ENCODE measurements at places on chromosomes 3 and 15. TPM values are rescaled to one million over a fixed set of nuclear protein-coding genes. Genes with fewer than 3 reads are reported as not detected.

Gene CKMT1A
- total RNA-seq = 1.7 TPM

Gene LIPH
- 0.03 TPM for total RNA-seq

Gene STXBP5L
- 2.3 TPM for total RNA-seq

DNA sequence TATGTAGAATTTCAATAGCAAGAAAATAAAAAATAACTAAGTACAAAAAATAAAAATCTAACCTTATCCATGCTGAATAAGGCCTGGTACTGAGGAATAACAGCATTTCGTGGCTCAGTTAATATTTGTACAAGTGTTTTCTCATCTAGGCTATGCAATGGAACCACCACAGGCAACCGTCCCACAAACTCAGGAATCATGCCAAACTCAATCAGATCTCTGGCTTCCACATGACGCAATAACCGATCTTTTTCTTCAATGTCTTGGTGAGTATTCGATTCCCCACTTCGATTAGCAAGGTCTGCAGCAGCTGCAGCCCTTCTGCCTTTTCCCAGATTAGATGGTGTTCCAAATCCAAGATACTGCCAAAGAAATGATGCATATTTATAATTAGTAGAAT is 21.1 kb upstream of the PDCD7 start:
- no peak overlapping the region for H3K27ac ChIP-seq
- no peaks in the 10 kb centered on the region for H3K4me1 ChIP-seq
- H3K4me3 ChIP-seq = no peak overlapping the region
- DNase-seq = no peak
- peaks cover 33% of the 10 kb centered on the region for H3K36me3 ChIP-seq

DNA sequence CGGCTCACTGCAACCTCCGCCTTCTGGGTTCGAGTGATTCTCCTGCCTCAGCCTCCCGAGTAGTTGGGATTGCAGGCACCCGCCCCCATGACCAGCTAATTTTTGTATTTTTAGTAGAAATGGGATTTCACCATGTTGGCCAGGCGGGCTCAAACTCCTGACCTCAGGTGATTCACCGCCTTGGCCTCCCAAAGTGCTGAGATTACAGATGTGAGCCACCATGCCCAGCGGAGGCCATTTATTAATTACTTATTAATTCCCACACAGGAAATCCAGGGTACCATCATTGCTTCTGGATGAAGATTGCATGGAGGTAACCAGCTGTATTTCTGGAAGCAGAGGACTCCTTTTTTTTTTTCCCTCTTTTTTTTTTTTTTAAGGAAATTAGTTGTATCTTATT is 37.8 kb downstream of the MAP4 start:
- no peak overlapping the region for H3K4me3 ChIP-seq
- H3K27me3 ChIP-seq = no peaks in the 10 kb centered on the region
- no peaks in the 10 kb centered on the region for H3K36me3 ChIP-seq
- no peak for DNase-seq
- no peak overlapping the region for H3K27ac ChIP-seq

GRCh38 chr3:176074096-176074495 is 1123.2 kb downstream of the TBL1XR1 start:
- H3K27ac ChIP-seq = no peak overlapping the region
- H3K4me1 ChIP-seq = no peaks in the 10 kb centered on the region
- DNase-seq = no peak
- no peaks in the 10 kb centered on the region for H3K36me3 ChIP-seq
- no peak overlapping the region for H3K4me3 ChIP-seq

- H3K27ac ChIP-seq = no peak overlapping the region
- no peaks in the 10 kb centered on the region for H3K27me3 ChIP-seq
- H3K4me3 ChIP-seq = no peak overlapping the region
Measured at GRCh38 chr3:193813501-193813830, 220.5 kb downstream of the OPA1 start.

- H3K27me3 ChIP-seq = no peaks in the 10 kb centered on the region
- DNase-seq = no peak
- H3K4me3 ChIP-seq = no peak overlapping the region
Measured at GRCh38 chr3:16382845-16383244, 117.8 kb downstream of the OXNAD1 start.

Measured in neural progenitor cell (in vitro differentiated cells).